ENCODE measurements at places on chromosomes 5 and 9.

GRCh38 chr5:54178207-54178606 lies 132.2 kb downstream of the ARL15 start:
- DNase-seq: no peak

- DNase-seq: peak; percentile 61
Measured at GRCh38 chr5:102048940-102049339, 247.1 kb downstream of the SLCO4C1 start.

DNA sequence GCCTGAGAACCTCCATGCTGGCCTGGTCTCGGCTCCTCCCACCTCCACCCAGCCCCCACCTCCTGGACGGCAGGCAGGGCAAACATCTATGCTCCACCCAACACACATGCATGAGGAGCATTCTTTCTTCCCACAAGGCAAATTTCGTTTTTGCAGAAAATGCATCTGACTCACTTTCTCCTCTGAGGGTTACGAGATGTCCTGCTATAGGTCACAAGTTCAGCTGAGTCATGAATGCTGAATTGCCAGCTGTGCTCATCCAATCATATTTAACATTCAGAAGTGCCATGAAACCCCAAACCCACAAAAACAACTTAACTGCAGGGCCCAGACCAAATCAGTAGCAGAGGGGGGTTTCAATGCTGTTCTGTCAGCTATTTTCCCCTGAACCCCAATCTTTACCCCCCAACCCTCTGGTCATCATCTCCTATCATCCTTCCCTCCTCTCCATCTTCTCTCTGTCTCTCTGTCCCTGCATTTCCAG lies 39.0 kb upstream of the OSMR start:
- no peak for DNase-seq

GRCh38 chr9:106420511-106420944 lies 442.4 kb upstream of the ZNF462 start:
- no peak for DNase-seq

- no peak for DNase-seq
Measured at GRCh38 chr5:150291388-150292385, 2.1 kb upstream of the CAMK2A start.

DNA sequence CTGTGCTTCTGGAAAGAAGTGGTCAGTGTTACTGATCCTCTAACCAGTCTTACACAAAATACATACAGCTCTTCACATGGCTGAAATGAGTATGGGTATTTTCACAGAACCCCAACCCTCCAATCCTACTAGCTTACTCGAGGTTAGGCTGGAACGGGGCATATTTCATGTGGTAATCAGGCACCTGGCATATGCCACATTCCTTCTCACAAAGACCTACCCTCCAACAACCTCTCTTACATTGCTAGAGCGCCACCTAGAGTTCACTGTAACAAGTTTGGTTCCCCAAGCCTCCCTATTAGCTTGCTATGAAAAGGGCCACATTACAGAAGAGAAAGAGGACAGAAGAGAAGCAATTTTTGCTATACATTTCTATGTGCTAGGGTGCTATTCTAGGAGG lies 597.3 kb downstream of the PRELID2 start:
- DNase-seq: no peak

GRCh38 chr5:30502277-30502676 lies 691.2 kb upstream of the CDH6 start:
- DNase-seq: no peak

GRCh38 chr9:100082782-100083181 lies 16.0 kb downstream of the ERP44 start:
- no peak for DNase-seq

GRCh38 chr5:78287169-78287568 lies 7.3 kb downstream of the AP3B1 start:
- no peak for DNase-seq

- no peak for DNase-seq
Measured at GRCh38 chr9:69412741-69413150, 87.7 kb downstream of the ENTREP1 start.

- DNase-seq: no peak
Measured at GRCh38 chr5:141784529-141784928, 93.7 kb downstream of the PCDH1 start.

- peak; percentile 51 for DNase-seq
Measured at GRCh38 chr9:130780865-130781504, 54.1 kb upstream of the ABL1 start.

DNA sequence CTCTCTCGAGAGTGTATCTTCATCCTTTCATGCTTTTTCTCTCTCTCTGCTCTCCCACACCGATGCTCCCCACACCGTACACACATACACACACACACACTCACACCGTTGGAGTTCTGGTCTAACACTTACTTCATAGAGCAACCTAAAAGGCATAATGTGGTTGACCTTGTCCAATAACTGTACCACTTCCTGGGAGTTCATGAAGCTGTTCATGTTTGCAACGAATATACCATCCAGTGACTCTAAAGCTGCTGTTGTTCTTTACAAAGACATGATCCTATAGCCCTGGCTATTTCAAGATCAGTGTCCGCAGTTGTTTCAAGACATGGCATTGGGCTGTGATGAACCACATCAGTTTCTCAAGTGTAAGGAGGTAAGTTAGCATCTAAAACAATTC lies 10.0 kb downstream of the MEF2C start:
- DNase-seq: no peak
